Activated CD4-positive, alpha-beta T cell treated with anti-CD3 and anti-CD28 coated beads for 4 hours (primary cell): ENCODE measurements at places on chromosomes 5 and 9.

- DNase-seq: no peak
These were observed 42.5 kb downstream of the ITGA2 start for GRCh38 chr5:53031695-53032096.

GRCh38 chr9:78664370-78664769 lies 367.4 kb downstream of the PSAT1 start:
- no peak for DNase-seq

DNA sequence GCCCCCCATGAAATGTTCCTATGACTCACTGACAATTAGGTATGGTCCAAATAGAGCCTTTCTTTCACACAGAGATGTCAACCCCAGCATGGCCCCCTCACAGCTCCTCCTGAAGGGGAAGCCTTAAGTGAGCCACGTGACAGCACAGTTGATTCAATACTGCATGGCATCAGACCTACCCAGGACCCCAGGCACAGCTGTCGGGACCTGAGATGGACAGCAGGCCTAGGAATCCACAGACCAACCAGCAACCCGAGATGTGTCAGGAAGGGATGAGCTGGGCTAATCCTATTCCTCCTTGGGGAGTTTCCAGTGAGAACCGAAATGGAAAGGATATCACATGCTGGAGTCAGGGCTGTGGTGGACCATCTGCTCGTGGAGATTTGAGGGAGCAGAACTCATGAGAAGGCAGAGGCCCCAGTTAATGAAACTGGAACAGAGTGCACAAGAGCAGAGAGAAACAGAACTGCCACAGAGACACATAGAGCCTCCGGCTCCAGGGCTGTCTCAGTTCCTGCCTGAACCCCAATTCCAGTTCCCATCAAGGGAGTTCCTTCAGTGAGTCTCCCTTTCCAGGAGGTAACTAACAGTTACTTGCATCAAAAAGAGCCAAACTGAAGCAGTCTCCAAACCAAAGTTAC lies 42.1 kb upstream of the SMIM23 start:
- DNase-seq: no peak

DNA sequence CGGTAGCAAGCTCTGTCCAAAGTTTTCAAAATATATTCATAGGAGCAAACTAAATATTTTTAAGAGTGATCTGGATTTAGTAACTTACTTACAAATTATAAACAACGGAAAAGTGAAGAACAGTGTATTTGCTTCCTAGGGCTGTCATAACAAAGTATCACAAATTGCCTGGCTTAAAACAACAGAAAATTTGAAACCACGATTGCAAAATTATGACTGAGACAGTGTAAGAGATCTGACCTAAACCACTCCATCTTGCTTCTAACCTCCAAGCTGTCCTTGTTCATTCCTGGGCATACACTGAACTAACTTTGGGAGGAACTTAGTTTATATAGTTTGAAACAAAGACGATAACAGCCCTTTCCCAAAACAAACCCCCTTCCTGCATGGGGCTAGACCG lies 202.0 kb upstream of the CDH6 start:
- DNase-seq: no peak

DNA sequence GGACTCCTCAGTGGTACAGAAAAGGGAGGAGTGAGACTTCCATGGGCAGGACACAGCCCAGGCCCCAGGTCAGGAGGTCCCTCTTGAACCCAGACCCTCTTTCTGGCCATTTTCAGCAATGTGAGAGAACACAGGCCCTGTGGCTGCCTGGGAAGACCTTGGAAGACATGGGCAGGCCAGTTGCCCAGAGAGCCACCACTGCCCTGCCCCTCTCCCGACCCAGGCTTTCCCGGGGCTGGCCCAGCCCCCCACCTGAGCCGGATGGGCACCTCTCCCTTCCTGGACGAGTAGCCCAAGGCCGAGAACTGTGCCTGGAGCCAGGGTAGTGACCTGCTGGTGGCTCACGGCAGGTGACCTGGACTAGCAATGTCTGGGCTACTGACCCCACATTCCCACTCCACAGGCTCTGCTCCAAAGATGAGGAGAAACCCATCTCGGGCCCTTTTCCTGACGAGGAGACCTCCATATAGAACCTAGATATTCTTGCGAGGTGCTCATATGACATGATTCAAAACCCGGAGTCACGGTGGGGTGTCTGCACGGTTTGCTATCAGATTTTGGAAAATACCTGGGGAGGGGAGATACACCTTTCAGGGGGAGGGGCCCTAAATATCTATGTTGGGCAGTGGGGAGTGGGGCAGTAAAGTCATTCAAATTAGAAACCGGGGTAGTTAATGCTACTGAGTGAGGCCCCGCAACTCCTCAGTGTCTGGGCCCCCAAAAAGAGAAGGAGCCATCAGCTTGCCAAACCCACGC lies 59.4 kb downstream of the ZNF354C start:
- DNase-seq: no peak

DNA sequence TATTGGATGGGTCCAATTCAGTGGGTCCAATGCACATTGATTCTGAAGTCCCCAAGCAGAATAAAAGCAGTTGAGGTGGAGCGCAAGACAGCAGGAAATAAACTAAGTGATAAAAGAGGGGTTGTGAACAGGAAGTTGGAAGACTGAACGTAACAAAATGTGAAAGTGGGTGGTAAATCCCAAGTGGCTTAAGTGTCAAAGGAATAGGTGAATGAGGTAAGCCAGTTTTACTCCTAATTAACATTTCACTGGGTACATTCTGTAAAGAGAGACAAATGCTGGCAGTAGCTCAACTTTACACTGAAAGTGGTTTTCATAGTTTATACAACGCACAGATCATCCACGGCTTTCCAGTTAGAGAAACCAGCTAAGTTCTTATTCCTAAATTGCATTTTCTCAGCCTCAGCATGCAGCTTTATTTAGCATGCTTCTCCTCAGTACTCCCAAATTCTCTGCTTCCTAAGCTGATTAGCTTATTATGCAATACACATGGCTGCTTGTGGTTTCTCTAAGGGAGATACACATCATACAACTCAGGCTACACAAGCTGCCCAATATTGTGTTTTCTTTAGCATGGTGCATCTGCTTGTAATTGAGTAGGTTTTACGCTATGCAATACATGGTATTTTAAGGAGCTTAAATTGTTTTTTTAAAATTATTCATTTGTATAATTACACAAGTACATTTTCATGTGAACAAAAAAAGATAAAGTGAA lies 34.2 kb upstream of the HSD17B4 start:
- no peak for DNase-seq

DNA sequence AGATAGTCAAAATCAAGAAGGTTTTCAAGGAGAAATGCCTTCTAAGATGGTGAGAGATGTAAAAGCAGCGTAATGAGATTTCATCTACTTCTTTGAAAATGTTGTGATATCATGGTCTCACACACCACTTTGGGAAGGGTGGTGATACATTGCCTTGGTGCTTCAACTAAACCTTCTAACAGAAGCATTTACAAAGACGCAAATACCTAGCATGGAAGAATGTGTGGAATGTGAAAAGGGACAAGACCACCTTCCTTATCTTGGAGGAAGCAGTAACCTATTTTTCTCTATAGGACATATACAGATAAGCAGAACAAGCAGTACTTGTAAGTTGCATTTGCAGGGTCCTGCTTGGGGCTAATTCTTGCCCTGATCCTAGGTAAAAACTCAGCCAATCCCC lies 38.8 kb downstream of the PCA3 start:
- DNase-seq: no peak

GRCh38 chr9:83596899-83597504 lies 25.9 kb upstream of the IDNK start:
- DNase-seq: peak; percentile 22
